CD4-positive, CD25-positive, alpha-beta regulatory T cell (primary cell): ENCODE measurements at places on chromosomes 11 and 22. TPM values are rescaled to one million over a fixed set of nuclear protein-coding genes. Genes with fewer than 3 reads are reported as not detected.
A peak's percentile ranks its signal among the peaks of the same experiment; 100 is the strongest.

- H3K36me3 ChIP-seq, result no peaks in the 10 kb centered on the region
- DNase-seq, result no peak
- no peak overlapping the region for H3K27ac ChIP-seq
- no peaks in the 10 kb centered on the region for H3K27me3 ChIP-seq
Measured at GRCh38 chr11:11717064-11717725, 95.4 kb upstream of the GALNT18 start.

DNA sequence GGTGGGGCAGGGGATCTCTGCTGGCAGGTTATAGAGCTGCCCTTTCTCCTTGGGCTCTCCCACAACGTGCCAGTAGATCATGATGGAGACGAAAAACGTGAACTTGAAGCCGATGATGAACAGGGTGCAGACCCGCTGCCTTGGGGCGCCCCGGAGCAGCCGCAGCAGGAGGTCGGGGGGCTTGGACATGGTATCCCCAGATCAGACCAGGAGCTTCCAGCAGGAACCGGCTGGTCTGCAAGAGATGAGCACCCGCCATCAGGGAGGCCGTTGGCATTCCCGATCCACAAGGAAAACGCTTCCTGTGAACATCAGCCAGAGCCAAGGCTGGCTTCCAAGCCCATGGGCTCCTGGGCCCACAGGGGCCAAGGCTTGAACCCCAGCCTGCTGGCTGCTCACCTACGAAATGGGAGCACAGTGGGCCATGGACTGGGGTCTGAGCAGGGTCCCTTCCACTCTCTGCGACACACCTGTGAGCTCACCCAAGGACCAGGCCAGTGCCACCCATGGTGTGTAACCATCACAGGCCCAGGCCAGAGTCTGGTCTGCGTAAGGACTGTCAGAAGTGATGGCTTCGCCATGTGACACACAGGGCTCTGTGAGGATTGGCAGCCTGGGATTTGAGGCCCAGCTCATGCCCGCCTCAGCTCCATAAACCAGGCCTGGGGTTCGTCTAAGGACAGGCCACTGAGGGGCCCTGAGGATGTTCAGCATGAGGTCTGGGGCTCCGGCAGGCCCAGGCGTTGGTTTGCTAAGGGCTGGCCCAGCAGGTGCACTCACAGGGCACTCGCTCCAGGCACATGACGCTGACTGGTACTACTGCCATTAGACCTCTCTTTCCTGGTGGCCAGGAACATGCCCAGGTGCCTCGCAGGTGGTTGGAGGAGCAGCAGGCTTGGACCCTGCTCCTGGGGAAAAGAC is 26.6 kb downstream of the A4GALT start:
- H3K4me3 ChIP-seq, result no peak overlapping the region
- H3K36me3 ChIP-seq, result no peaks in the 10 kb centered on the region
- DNase-seq, result no peak

DNA sequence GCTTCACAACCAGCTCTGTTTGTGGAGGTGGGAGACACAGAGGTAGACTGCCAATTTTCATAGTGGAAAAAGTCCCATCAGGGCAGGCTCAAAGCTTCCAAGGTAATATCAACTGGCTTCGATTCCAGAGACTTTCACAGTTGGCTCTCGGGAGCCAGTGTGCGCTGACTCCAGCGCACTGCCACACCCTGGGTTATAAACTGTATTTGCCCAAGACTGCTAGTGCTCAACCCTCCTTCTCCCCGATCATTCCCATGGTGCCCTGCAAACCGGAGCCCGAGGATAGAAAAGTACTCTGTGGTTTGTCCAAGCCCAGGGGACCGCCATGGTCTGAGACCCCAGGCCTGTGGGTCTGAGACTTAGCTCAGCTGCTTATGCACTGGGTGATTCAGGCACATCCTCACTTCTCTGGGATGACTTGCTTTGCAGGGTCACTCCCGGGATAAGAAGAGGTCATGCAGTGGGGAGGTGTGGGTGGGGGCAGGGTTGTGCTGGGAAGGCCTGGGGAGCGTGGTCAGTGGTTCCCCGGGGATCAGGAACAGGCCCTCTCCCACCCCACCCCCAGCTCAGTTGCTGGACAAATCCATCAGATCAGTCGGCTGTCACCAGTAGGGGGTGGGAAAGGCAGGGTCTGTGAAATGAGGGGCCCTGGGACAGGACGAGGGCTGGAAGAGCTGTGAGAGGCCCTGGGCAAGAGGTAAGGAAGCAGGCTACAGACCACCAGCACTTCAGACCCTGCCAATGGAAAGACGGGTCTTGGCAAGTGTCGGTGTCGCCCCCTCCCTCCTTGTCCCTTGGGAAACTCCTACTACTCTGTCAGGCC is 26.7 kb upstream of the PICK1 start:
- H3K4me3 ChIP-seq, result no peak overlapping the region
- no peaks in the 10 kb centered on the region for H3K36me3 ChIP-seq
- H3K27me3 ChIP-seq, result no peaks in the 10 kb centered on the region
- no peak overlapping the region for H3K27ac ChIP-seq
- no peak for DNase-seq

DNA sequence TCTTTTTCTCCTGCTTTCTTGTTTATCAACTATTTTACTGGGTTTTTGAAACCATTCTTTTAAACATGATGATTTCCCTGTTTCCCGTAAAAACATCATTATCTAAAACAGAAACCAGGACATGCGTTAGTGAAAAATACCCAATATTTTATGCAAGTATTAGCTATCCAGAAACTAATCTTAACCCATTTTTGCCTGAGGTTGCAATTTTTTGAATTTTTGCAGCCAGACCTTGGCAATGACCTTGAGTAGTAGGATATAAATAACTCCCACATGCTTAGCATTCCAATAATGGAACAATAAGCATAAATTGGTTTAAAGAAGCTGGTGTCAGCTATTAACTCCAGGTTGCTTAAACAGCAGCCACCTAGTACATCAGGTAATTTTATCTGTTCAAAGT is 308.9 kb upstream of the ANO3 start:
- no peaks in the 10 kb centered on the region for H3K4me1 ChIP-seq
- H3K4me3 ChIP-seq, result no peak overlapping the region
- H3K36me3 ChIP-seq, result no peaks in the 10 kb centered on the region
- H3K27me3 ChIP-seq, result no peaks in the 10 kb centered on the region

DNA sequence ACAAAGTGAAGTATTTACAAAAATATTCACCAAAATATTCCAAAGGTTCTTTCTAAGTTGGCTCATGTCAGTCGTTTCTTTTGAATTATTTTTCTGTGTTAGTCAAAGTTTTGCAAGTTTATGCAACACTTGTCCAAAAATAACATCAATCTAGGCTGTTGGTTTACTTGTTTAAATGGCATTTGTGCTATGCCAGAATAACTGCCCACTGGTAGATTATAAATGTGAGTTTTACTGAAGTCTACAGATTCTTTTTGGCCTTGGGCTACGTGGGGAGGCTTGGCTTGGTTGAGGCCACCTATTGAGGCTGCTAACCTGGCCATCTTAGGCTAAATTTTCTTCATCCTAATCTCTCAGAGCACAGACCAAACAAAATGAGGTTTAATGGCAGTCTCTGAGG is 1091.9 kb upstream of the RAG2 start:
- H3K4me3 ChIP-seq, result no peak overlapping the region
- H3K4me1 ChIP-seq, result no peaks in the 10 kb centered on the region
- no peaks in the 10 kb centered on the region for H3K27me3 ChIP-seq
- no peaks in the 10 kb centered on the region for H3K36me3 ChIP-seq
- H3K27ac ChIP-seq, result no peak overlapping the region

KRTAP5-2 gene
- 0.35 TPM for total RNA-seq

ME3 gene
- total RNA-seq, result 1.4 TPM

DNA sequence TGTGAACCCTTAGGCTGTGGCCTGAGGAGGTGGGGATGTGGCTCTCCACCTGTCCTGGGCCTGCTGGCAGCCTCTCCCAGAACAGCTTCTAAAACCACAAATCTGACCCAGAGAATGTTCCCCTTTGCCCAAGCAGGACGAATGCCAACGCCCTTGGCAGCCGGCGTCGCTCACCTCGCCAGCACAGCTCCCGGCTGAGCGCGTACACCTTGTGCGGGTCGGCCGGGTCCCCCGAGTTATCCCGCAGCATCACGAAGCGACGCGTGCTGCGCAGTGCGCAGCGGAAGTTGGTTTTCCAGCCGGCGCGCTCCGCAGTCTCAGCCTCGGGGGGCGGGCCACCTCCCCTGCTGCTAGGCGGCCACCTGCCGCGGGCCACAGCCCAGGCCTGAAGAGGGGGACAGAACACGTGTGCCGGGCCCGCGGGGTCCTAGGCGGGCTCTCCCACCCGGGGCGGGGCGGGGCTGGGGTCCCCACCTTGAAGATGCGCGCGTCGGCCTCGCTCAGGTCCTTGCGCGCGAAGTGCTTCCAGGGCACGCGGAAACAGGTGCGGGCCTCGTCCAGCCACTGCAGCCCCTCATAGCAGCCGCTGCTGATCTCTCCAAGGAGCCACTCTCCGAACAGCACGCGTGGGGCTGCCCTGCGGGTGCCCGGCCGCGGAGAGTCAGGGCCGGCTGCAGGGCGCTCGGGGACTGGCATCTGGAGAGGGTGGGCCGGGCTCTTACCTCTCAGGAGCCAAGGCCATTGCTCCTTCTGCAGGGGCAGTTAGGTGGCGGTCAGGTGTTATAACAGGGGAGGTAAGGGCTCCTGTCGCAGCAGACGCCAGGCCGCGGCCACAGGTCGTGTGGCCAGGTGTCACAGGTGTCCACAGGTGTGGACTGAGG is 887 bp downstream of the IRF7 start:
- DNase-seq, result no peak
- H3K36me3 ChIP-seq, result peaks cover 28% of the 10 kb centered on the region
- H3K4me1 ChIP-seq, result peaks cover 30% of the 10 kb centered on the region
- H3K27ac ChIP-seq, result peak overlapping the region; percentile 93
- H3K27me3 ChIP-seq, result no peaks in the 10 kb centered on the region

DNA sequence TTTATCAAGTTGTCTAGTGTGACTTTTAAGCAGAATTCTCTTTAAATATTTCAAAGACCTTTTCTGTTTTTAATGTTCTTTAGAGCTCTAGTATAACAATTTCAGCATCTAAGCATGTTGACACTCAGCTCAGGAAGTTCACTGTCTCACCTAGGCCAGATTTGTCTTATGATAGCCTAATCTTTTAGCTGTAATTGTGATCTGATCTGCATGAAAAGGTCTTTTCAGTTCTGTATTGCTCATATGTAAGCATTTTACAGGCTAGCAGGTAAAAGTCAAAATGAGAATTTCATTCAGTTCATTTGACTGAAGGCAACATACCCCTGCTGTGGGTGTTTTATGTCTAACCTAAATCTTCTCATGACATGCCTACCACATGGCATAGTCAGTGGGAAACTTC is 46.7 kb upstream of the SLC37A2 start:
- DNase-seq, result peak; percentile 4
- H3K4me3 ChIP-seq, result no peak overlapping the region
- no peaks in the 10 kb centered on the region for H3K4me1 ChIP-seq
- H3K36me3 ChIP-seq, result no peaks in the 10 kb centered on the region
- no peaks in the 10 kb centered on the region for H3K27me3 ChIP-seq

DNA sequence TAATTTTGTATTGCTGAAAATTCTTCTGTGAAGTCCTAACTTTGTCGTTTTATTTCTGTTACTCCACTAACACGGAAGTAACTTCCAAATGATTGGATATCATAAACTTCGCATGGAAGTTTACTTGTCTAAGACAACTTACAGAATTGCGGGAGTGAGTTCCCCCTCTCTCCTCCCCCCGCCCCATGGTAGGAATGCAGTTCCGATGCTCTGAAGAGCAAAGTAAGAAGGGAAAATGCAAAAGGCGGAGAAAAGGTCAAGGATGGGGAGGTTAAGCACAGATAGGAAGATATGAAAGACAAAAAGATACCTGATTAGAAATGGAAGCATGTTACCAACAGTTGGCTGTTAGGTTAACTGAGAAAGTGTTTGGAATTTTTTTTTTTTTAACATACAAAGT is 1.3 kb downstream of the EIF3M start:
- no peak for DNase-seq
- H3K4me3 ChIP-seq, result peak overlapping the region; percentile 93
- H3K27me3 ChIP-seq, result peaks cover 3% of the 10 kb centered on the region

DNA sequence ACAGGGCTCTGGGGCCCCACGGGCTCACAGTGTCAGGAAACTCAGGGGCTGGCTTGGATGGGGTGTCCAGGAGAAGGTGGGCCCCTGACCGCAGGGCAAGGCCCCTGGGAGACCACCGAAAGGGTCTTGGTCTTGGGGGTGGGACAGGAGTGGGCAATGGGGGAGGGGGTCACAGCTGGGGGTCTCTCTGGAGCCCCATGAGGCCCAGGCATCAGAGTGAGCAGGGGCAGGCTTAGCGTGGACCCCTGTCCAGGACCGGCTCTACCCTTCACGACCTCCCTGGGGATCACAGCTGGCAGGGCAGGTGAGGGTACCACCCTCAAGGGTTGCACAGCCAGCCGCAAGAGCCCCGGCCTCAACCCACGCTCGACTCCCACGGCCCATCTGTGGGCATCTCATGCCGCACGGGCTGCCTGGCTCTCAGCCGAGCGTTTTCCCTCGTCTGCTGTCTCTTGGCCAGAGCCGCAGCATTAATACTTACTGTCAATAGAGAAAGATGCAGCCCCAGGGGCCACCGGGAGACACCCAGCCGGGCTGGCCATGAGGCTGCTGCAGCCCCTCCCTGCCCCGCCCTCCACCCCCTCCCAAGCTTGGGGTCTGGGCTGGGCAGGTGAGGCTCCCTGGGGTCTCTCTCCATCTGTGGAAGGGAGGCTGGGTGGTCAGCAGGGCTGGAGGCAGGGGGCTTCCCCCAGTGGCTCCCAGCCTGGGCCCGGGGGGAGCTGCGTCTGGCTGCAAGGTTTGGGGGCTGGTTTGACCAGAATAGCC is 662 bp downstream of the MUC5B start:
- no peak overlapping the region for H3K4me3 ChIP-seq
- H3K27me3 ChIP-seq, result no peaks in the 10 kb centered on the region
- DNase-seq, result no peak
- H3K36me3 ChIP-seq, result no peaks in the 10 kb centered on the region

IL18 gene
- total RNA-seq, result 1.4 TPM

SMTNL1 gene
- total RNA-seq, result not detected

KRTAP5-9 gene
- 0.35 TPM for total RNA-seq

APOBEC3H gene
- total RNA-seq, result 4.9 TPM

GRCh38 chr11:108128772-108129171 is 7.4 kb downstream of the ACAT1 start:
- H3K4me3 ChIP-seq, result no peak overlapping the region
- H3K4me1 ChIP-seq, result peaks cover 8% of the 10 kb centered on the region
- H3K27ac ChIP-seq, result no peak overlapping the region
- DNase-seq, result no peak
- peaks cover 5% of the 10 kb centered on the region for H3K36me3 ChIP-seq
- H3K27me3 ChIP-seq, result no peaks in the 10 kb centered on the region

GRCh38 chr11:32003335-32003734 is 87.5 kb upstream of the RCN1 start:
- no peaks in the 10 kb centered on the region for H3K4me1 ChIP-seq
- no peak overlapping the region for H3K4me3 ChIP-seq
- no peak overlapping the region for H3K27ac ChIP-seq
- H3K27me3 ChIP-seq, result peaks cover 6% of the 10 kb centered on the region

GRCh38 chr22:46592390-46592872 is 27.8 kb upstream of the GRAMD4 start:
- H3K36me3 ChIP-seq, result no peaks in the 10 kb centered on the region
- no peak overlapping the region for H3K4me3 ChIP-seq
- peaks cover 25% of the 10 kb centered on the region for H3K4me1 ChIP-seq
- no peaks in the 10 kb centered on the region for H3K27me3 ChIP-seq
- peak; percentile 79 for DNase-seq
- H3K27ac ChIP-seq, result no peak overlapping the region

GDPD4 gene
- not detected for total RNA-seq

- H3K4me3 ChIP-seq, result peak overlapping the region; percentile 13
- no peaks in the 10 kb centered on the region for H3K27me3 ChIP-seq
- peaks cover 20% of the 10 kb centered on the region for H3K36me3 ChIP-seq
- DNase-seq, result no peak
- peaks cover 65% of the 10 kb centered on the region for H3K4me1 ChIP-seq
Measured at GRCh38 chr11:128711136-128711535, 17.3 kb downstream of the FLI1 start.
